NCI-H748 treated with DMSO at 0.1 percent for 48 hours (cell line): ENCODE measurements at places on chromosomes 2 and 18.

- DNase-seq: no peak
Measured at GRCh38 chr2:176455816-176456291, 186.6 kb downstream of the MTX2 start.

- no peak for DNase-seq
Measured at GRCh38 chr18:6294148-6294784, 120.4 kb downstream of the L3MBTL4 start.

- no peak for DNase-seq
Measured at GRCh38 chr2:210633699-210634098, 77.3 kb downstream of the CPS1 start.

DNA sequence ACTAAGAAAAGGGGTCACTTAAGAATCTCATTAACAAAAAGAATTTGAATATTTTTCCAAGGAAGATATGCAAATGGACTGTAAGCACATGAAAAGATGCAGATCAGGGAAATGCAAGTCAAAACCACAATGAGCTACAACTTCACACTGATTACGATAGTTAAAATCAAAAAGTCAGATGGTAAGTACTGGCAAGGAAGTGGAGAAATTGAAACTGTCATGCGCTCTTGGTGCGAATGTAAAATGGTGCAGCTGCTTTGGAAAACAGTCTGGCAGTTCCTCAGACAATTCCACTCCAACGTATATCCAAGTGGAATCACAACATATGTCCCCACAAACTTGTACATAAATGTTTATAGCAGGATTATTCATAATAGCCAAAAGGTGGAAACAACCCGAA lies 81.4 kb downstream of the MSH2 start:
- DNase-seq: no peak

DNA sequence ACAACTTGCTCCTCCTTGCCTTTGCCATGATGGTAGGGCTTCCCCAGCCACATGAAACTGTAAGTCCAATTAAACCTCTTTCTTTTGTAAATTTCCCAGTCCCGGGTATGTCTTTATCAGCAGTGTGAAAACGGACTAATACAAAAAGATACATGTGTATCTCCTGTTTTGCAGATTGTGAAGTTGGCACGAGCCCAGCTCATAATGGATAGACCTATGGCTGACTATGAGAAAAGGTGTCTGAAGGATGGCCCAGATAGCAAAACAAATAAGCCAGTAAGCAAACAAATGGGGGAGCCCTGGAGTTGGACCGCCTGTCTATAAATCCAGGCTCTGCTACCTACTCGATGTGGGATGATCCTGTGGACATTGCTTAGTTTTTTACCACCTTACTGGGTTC lies 15.5 kb upstream of the PRKCE start:
- DNase-seq: no peak

DNA sequence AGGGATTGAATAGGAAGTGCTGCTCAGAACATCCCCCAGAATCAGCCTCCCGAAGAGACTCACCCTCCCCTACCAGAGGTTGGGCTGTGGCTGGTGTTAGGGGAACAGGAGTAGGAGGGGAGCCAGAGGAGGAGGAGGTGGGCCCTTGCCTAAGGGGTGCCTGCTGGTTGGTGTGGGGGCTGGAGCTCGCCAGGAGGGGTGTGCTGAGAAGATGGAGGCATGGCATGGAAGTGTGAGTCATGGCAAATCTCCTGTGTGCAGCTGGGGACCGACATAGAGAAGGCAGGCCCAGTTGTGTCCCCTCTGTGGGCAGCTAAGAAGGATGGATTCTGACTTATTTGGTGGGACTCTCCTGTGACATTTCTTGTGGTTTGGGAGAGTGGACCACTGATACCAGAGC lies 73.7 kb downstream of the DGKD start:
- no peak for DNase-seq

GRCh38 chr2:56739413-56739812 lies 555.6 kb downstream of the CCDC85A start:
- DNase-seq: no peak

DNA sequence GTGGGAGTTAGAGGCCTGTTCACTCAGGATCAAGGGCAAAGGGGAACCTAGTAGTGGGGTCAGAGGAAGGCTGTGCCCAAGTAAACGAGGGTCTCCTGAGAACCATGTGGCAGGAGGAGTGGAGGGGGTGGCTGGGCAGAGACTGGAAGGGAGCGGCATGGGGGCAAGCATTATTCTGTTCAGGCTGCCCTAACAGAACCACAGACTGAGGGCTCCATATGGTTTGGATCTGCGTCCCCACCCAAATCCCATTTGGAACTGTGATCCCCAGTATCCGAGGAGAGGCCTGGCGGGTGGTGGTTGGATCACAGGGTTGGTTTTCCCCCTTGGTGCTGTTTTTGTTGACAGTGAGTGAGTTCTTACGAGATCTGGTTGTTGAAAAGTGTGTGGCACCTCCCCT lies 287.0 kb downstream of the PHLPP1 start:
- DNase-seq: no peak

DNA sequence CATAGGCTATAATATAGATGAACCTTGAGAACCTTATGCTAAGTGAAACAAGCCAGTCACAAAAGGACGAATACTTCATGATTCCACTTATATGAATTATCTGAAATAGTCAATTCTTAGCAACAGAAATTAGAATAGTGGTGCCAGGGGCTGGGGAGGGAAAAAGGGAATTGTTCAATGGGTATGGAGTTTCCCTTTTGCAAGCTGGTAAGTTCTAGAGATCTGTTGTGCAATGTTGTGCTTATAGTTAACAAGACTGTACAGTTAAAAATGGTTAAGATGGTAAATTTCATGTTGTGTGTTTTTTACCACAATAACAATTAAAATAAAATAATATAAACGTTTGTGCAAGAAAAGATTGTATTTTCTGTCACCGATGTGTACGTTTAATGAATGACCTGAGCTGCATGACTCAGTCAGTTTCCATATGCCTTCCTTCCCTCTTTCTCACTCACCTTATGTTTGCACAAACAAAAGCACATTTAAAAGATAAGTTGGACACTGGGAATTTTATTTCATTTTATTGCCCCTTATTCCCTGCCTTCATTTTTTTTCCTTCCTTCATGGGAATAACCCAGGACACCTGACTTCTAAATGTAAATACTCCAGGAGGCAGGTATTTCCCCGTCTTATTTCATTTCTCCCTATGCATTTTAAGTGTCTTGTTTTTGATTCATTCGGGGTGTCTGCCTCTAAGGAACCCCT lies 143.7 kb upstream of the TTC39C start:
- DNase-seq: no peak

GRCh38 chr2:180474716-180475115 lies 467.6 kb upstream of the CWC22 start:
- no peak for DNase-seq

DNA sequence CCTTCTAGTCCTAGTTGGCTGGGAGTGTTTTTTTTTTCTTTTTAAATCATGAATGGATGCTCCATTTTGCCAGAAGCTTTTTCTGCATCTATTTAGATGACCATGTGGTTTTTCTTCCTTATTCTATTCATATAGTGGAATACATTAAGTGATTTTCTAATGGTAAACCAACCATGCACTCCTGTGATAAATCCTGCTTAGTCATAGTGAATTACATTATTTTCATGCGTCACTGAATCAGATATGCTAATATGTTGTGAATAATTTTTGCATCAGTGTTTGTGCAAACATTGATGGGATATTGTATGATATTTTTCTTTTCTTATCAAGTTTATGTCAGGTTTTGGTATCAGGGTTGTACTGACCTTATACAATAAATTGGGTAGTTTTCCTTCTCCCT lies 229.3 kb upstream of the REV1 start:
- no peak for DNase-seq

GRCh38 chr2:24721470-24721869 lies 71.7 kb downstream of the PTRHD1 start:
- no peak for DNase-seq

DNA sequence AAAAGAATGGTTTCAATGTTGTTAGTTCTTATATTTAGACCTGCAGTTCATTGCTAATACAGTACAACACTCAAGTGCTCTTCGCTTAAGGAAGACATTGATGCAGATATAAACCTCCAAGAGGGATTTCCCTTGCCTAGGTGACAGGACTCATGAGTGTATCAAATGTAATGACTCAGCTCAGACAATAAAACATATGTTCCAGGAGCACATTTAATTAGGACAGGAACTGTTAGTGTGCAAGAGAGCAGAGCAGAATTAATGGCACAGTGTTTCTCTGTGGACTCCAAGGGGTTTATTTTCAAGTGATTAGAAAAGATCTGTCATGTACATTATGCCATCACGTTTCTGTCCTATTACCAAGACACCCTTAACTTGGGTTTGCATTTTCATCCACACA lies 375.0 kb downstream of the LRRTM4 start:
- DNase-seq: no peak

DNA sequence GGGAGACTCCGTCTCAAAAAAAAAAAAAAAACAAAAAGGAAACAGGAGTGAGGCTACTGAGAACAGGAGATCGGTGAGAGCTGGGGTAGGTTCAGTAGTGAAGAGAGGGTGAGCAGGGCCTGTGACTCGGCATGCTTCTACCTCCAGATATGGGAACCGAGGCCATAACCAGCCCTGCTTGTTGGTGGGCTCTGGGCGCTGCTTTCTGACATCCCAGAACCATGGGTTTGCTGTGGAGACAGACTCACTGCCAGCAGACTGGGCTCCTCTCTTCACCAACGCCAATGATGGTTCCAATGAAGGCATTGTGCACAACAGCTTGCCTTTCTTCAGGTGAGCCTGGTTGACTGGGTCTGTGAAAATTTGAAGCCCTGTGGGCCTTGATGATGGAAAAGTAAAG lies 6.2 kb downstream of the CAD start:
- no peak for DNase-seq

DNA sequence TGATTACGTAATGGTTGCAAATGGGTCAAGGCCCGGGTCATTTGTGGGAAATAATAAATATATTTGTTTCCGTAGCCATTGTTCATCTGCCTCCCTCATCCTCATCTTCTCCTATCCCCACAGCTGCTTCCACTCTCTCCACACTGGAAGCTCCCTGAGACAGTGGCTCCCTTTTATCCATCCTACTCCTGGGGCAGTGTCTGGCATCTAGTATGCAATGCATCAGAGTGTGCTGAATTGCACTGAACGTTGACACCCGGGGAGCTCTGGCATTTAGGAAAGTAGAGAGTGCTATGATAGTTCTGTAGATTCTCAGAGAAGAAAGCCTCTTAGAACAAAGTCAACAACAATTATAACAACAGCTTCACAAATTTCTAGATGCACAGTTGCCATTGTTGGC lies 45.5 kb upstream of the NAB1 start:
- no peak for DNase-seq
